ENCODE measurements at places on chromosomes 2 and 18.

DNA sequence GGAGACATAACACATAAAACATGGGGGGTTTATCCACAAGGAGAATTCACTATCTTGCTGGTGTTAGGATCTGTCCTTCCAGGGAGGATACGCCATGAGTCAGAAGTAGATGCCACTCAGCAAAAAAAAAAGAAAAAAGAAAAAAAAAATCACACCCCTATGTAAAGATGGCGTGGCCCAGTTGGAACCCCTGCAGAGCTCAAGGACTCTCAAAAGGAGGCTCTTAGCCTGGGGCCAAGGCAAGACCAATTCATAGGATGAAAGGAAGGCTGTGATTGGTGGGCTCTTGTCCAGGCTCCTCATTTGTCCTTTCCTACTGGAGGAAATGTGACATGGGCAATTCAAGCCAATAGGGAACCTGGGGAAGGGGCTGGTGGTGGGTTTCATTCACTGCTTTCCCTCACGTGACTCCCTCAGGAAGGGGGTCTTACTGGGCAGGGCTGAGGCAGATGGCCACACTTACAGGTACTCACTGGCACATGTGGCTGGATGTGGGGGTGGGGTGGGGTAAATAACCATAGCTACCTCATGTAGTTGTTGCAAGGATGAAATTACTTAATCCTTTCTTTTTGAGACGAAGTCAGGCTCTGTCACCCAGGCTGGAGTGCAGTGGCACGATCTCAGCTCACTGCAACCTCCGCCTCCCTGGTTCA is 38.7 kb upstream of the HAAO start:
- no peak for DNase-seq

DNA sequence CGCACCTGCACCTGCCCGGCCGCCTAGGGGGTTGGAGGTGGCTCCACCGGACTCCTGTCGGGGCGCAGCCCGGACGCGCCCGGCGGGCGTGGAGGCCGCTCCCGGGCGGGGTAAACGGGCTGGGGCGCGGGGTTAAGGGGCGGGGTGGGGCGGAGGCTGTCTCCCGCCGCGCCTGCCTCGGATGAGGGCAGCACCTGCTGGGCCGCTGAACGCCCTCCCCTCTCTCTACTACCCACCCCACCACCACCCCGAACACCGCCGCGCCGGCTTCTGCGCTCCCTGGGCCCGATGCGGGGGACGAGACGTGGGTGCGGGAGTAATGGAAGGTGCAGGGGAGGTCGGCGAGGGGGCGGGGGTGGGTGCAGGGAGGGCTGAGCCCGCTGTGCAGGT is 224.8 kb upstream of the ID2 start:
- DNase-seq, result no peak

- peak; percentile 60 for DNase-seq
Observed at GRCh38 chr2:68643011-68643873, at the start of gene PROKR1. PROKR1 (plus strand) TSS chr2:68643579; CDS start chr2:68645822, 2,243 bp downstream.

DNA sequence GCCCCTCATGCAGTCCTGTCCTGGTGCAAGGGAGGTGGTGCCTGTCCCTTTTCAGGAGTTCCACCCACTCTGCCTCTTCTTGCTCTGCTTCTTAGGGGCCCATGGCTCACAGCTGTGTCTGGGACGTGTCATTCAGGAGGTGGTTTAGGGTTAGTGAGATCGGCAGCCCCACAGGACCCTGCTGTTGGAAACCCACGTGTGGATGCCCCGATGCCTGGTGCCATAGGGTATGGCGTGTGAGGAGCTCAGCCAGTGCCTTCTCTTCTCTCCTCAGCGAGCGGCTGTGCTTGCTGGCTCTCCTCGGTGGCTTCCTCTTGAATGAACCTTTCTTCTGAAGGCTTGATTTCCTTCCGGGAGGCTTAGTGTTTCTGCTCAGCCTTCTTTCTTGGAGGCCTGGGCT is 55.2 kb downstream of the LDLRAD4 start:
- no peak for DNase-seq

Measured in tongue (tissue), 3 donors.